ENCODE measurements at places on chromosomes 7 and 10.
A peak's percentile ranks its signal among the peaks of the same experiment; 100 is the strongest.

DNA sequence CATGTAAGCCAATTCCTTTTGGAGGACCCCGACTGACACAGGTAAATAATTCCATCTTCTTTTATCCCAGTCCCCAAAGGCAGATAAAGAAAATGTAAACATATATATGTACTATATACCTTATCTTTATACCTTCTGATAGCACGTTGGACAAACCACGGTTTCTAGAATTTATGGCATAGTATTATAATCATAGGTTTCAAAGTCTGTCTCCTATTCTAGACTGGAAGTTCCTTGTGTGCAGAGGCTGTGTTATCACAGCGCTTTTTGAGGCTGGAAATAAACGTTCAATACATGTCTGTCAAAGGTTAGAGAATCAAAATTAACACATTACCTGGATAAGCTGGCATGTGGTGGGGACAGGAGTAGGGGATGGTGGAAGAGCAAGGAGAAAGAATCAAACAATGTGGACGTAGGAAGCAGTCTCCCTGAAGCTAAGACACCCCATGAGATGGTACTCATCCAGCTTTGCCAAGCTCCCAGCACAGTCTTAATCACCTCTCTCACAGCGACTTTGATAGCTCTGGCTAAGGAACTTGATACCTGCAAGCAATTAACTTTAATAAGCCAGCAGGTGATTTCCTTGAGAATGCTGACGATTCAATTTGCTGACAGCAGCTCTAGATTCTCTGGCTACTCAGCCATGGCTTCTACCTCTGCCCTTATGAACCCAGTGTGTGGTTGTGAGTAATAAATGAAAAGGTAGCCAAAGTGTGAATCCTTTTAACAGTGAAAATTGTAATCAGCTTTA, 208.4 kb upstream of the LRRTM3 start:
- no peak for DNase-seq

- DNase-seq, result no peak
Observed at GRCh38 chr7:143321734-143322133, 5.8 kb downstream of the CLCN1 start.

DNA sequence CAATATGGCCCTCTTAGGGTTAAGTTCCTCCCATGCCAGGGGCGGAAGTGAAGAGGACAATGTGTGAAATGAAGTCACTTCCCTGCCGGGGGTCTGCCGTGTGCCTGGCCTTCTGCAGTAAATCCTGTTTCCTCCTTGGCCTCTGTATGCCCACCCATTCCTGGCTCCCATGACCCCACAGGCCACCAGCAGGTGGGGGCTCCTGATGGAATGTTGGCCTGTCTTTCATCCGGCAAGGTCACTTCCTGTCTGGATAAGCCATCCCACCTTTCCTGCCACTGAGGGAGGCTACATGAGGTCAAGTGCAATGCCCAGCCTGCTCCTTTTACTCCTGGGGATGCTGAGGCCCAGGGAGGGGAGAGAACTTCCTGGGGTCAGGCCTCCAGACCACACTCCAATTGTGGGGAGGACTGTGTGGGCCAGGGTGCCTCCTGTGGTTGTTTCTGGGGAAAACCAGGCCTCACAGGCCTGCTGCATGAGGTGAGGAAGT, 22.3 kb downstream of the PALD1 start:
- DNase-seq, result no peak

- peak; percentile 70 for DNase-seq
Observed at GRCh38 chr7:70693686-70694433, 438.1 kb upstream of the GALNT17 start.

- DNase-seq, result peak; percentile 94
Observed at GRCh38 chr10:31771331-31771831, 157.2 kb downstream of the ARHGAP12 start.

- no peak for DNase-seq
Observed at GRCh38 chr7:50857804-50858489, 75.3 kb upstream of the GRB10 start.

- peak; percentile 47 for DNase-seq
Observed at GRCh38 chr10:58393317-58393716, 8.1 kb downstream of the TFAM start.

- DNase-seq, result no peak
Observed at GRCh38 chr10:8079126-8079525, 24.6 kb downstream of the GATA3 start.

GRCh38 chr7:141559961-141560360, 8.8 kb downstream of the AGK start:
- DNase-seq, result no peak
